ENCODE measurements at places on chromosomes 7 and 10.

- no peak for DNase-seq
Measured at GRCh38 chr7:90669492-90669891, 73.4 kb downstream of the CDK14 start.

DNA sequence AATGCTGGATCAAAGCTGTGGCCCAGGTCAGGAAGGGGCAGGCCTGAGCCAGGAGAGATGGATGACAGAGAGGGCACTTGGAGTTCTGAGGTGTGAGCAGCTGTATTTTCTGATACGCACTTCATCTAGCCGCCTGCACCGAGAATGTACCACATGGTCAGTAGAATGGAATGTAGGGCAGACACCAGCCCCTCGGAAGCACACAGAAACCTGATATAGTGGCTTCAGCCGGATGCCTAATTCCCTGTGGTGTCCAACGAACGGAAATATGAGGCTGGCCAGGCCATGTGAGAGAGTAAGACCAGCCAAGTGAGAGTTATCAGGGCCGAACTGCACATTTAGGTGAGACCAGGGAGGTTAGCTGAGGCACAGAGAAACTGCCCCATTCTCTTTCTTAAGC, 46.7 kb upstream of the PLCE1 start:
- DNase-seq, result no peak

DNA sequence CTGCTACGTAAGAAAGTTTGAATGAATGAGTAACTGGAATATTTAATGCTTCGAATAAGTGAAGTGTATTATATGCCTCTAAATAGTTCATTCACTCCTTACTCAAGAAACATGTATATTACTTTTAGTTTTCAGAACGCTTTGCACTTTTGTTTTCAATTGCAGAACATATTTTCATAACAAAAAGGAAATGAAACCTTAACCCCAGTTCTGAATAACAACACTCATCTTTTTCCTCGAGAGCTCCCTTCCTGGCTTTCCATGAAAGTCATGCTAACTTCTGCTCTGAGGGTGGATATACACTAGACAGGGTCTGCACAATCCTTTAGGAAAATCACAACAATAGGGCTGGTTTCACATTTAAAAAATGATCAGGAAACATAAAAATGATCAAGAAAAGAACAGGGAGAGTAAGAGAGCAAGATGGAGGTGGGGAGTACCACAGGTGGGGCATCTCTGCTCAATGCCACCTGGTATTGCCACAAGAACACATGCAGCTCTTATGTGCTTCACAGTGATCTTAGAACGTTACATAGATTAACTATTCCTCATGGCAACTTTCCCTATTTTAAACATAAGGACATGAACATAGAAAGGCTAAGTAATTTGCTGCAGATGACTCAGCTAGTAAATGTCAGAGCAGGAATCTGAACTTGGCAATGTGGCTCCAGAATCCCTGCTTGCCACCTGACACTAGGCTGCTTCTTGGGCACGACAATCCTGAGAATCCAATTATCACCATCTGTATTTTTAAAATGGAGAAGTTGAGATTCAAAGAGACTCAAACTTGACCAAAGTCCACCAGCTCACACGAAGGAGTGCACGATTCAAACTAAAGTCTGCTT, 219.5 kb upstream of the AOAH start:
- no peak for DNase-seq

GRCh38 chr10:36591436-36591835, 534.0 kb upstream of the ANKRD30A start:
- DNase-seq, result no peak

- no peak for DNase-seq
Measured at GRCh38 chr10:7243873-7244272, 167.0 kb downstream of the SFMBT2 start.

DNA sequence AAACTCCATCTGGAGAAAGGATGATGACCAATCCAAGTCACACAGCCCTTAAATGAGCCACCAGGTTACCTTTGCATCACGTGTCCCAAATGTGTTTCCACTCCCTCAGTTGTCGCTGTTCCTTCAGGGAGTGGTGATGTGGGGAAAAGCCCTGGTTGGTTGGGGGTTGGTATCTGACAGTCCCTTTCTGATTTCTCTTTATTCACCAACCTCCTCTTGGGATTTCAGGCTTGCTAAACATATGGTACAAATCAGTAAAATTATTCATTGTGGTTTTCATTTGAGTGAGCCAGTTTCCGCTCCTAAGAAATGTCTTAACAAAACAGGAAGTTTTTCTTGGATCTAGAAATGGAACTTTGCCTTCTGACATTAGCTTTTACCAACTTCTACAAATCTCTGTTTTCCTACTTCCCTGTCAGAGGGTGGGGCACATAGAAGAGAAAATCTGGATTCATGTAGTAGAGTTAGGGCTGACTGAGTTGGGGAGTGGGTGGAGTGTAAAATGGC, 40.0 kb upstream of the KMT2E start:
- no peak for DNase-seq

GRCh38 chr7:100951888-100952560, 2.7 kb downstream of the MUC3A start:
- no peak for DNase-seq

- no peak for DNase-seq
Measured at GRCh38 chr10:125103924-125104323, 56.4 kb downstream of the CTBP2 start.

DNA sequence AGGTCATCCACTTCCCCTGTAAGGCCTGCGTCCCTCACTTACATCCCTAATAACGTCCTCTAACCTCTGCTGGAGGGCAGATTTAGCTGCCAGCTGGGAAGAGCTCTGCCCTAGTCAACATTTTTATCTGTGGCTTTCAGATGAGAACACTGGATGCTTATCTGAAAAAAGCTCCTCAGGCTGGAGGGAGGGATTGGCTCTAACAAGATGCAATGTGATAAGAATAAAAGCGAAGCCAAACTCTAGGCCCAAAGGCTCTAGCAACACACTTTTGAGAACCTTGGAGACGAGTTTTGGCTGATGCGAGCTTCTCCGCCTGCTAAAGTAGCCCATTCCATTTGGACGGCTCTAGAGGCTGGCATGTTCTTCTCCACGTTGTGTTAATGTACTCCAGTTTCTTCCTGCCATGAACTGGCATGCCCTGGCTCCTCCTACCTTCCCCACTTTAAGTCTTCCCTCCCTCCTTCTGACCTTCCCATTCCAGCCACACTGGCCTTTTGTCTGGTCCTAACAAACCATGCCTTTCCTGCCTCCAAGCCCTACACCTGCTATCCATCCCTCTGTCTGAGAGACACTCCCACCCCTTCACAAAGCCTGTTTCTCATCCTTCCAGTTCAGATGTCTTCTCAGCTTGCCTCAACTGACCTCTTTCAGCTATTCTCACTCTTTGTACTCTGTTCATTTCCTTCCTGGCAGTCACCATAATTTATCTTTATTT, 62.5 kb upstream of the ATRNL1 start:
- no peak for DNase-seq

GRCh38 chr7:22577470-22578001, 77.5 kb upstream of the STEAP1B start:
- DNase-seq, result no peak

DNA sequence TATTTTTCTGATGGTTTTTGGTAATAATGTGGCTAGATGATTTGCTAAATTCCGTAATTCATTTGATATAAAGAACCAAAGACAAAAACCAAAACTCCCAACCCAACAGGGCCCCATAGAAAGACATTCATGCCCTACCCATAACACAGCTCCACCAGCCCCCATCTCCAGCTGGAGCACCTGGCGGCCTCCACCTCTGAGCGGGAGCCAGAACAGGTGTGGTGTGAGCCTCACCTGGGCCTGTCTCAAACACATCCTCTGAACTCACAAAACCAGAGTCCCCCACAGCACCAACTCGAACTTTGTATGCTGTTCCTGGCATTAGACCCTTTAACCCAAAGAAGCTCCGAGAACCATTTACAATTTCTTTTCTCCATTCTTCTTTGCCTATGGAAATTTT, 36.5 kb upstream of the LAMB4 start:
- DNase-seq, result no peak

- DNase-seq, result no peak
Measured at GRCh38 chr7:134885967-134886352, 100.3 kb upstream of the AGBL3 start.

DNA sequence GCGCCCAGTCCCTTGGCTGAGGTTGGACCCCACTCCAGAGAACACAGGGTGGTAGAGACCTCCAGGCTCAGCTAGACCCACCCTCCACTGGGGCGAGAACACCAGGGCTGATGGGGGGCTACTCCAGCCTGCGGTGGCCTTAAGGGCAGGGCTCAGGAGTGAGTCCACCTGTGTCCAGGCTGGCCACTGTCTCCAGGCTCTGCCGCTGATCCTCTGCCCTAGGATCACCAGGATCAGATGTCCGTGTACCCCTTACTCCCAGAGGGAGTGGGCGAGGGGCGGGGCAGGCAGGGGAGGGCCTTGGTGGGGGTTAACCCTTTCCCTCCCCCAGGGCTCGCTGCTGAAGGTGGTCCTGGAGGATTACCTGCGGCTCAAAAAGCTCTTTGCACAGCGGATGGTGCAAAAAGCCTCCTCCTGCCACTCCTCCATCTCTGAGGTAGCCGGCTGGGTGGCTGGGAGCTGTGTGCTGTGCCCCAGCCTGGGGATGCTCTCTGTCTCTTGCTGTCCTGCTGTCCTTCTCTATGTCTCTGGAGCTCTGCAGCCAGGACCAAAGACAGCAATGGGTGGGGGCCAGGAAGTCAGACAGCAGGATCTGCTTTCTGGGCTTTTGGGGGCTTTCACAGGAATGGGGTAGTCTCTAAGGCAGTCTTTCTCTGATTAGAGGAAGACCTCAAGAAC, 38.0 kb downstream of the PSAP start:
- no peak for DNase-seq

DNA sequence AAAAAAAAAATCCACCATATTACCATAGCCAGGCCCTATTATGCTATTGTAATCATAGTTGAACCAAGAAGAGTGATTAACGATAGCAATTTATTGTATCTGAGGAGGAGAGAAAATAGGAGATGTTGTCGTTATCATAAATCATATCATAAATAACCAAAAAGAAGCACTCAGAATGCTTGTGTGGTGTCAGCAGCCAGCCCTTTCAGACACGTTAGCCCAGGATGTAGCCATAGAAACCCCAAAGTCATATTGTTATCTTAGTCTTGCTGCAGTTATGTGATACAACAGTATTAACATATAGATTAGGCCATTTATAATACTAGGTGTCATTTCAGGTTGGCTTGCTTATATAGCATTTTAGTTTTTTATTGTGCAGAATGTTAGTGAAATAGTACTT, 102.2 kb upstream of the GATA3 start:
- no peak for DNase-seq

GRCh38 chr10:52879091-52879807, 106.7 kb upstream of the MBL2 start:
- DNase-seq, result no peak

DNA sequence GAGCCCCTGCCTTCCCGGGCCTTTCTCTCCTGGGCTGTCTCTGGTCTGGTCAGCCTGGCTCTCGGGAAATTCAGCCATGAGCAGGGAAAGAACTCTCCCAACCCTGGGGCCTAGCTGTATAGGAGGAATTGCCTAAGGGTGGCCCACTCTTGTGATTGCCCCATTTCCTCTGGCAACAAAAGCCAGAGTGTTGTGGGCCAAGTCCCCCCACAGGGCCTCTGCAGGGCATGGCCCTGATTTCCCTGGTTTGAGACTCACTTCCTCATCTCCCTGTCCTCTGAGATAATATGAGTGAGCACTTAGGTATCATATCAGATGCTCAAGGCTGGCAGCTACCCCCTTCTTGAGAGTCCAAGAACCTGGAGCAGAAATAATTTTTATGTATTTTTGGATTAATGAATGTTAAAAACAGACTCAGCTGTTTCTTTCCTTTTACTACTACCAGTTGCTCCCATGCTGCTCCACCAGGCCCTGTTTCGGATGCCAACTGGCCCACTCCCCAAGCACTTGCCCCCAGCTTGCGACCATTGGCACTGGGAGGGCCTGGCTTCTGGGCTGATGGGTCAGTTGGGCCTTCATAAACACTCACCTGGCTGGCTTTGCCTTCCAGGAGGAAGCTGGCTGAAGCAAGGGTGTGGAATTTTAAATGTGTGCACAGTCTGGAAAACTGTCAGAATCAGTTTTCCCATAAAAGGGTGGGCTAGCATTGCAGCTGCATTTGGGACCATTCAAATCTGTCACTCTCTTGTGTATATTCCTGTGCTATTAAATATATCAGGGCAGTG, 11.4 kb downstream of the IRF5 start:
- DNase-seq, result no peak

- DNase-seq, result no peak
Measured at GRCh38 chr7:96246919-96247318, 75.0 kb downstream of the SLC25A13 start.

DNA sequence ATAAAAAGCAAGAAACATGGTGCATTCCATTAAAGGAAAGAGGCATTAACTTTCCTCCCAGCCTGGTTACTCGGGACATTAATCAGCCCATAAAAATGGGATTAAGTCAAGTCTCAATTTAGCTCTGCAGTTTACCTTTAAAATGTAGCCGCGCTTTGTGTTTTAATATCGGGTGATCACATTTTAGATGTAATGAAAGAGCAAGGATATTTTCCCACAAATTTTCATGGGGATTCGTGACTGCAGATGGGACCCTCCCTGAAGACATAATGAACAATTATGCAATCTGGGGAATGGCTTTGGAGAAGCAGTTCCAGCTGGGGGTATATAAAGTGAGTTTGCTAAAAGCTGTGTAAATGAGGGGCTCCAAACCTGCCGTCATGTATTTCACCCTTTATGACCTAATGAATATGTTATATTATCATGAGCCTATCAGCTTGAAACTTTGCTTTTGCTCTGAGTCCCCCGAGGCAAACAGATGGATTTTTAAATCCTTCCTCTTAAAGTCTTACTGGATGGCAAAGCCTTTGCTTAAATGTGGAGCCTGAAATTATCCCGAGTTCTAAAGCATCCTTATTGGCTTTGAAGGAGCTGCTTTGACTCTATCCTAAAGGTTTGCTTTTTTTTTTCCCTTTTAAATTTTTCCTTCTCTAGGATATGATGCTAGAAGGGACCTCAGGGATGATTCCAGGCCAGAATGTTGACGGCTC, 31.8 kb downstream of the BAMBI start:
- no peak for DNase-seq

DNA sequence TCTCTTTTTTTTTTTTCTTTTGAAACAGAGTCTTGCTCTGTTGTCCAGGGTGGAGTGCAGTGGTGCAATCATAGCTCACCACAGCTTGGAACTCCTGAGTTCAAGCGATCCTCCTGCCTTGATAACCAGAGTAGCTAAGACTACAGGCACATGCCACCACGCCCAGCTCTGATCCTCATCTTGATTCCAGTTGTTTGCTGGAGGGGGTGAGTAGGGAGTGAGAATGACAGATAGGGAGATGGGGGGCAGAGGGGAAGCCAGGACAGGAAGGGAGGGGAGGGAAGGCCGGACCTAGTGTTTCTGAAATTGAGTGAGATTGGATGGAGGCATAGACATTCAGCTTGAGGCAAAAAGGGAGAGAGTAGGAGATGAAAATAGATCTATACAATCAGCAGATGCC, 25.2 kb upstream of the CPXM2 start:
- no peak for DNase-seq

- DNase-seq, result no peak
Measured at GRCh38 chr10:6843481-6843881, 263.4 kb upstream of the PRKCQ start.

- DNase-seq, result no peak
Measured at GRCh38 chr7:129688503-129689222, 77.1 kb downstream of the NRF1 start.
